ENCODE measurements at places on chromosomes 1 and 21.

DNA sequence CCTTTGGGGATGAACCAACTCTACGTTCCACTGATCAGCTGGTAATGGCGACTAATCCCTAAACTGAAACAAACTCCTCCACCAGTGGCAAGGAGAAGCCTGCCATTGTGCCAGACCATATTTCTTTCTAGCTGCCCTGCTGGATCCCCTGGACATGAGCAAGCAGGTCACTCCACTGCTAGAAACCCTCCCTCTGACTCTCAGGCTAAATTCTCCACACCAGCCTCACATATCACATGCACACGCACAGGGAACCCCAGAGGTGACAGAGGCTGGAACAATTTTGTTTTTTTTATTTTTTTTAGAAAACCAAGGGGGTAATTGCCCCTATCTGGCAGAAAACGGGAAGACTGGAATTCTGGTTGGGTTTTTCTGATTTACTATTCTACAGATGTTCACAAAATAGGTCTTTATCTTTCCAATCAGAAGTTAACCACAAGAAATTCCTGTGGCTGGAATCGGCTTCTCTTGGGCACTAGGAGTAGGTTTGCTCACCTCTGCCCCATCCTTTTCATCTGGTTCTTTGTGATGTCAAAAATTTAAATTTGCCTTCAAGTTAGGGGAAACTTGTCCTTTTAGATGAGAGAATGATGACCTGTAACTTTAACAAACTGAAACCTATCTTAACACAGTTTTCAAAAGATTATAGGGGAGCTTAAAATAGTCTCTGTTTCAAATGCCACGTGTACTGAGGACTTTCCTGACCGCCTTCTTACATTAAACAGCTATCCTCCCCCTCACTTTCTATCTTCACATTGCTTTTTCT is 258.1 kb downstream of the SDCCAG8 start:
- DNase-seq, result no peak

- DNase-seq, result no peak
These were observed 19.6 kb downstream of the ARHGEF10L start for GRCh38 chr1:17558954-17559614.

- no peak for DNase-seq
These were observed 42.1 kb upstream of the SAMD13 start for GRCh38 chr1:84259376-84259775.

- no peak for DNase-seq
These were observed 33.1 kb upstream of the SIM2 start for GRCh38 chr21:36665806-36666205.

GRCh38 chr1:162178432-162178831 is 108.9 kb downstream of the NOS1AP start:
- no peak for DNase-seq

DNA sequence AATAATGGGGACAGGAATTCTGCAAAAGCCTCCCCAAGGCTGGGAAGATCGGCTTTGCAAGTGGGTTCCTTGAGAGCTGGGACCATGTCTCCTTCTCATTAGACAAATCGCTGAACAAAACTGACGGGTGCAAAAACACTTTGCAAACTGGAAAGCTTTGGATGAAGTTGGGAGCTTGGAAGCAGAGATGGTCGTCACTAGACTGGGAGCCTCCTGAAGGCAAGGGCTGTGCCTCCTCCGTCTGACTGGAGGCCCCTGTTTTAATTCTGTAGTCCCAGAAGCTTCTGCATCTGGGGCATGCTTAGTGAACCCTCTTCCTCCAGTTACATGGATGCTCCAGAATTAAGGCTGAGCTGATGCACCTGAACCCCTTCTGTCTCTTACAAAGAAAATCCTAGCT is 82.3 kb upstream of the IFFO2 start:
- no peak for DNase-seq

DNA sequence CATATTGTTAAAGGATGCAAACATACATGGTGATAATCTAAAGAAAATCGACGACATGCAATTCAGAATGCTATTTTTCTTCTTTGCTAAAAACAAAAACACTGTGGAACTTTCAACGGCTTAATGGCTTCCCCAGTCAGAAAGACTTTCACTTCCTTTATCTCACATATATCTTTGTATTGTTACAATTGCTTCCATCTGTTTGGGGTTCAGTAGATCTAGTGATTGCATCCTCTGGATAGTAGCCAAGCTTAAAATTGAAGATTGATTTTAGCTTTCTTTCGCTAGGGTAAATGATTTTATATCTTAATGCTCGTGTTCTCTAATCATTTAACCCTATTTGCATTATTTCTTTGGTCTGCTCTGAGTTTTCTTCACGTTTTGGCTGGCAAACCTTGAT is 31.8 kb upstream of the ADAMTS1 start:
- DNase-seq, result no peak

- DNase-seq, result no peak
These were observed 120.5 kb downstream of the IER5 start for GRCh38 chr1:181208967-181209366.

All from AG09309 (cell line).